Cardiac septum (tissue), 1 donor: ENCODE measurements at places on chromosomes 7 and 10. TPM values are rescaled to one million over a fixed set of nuclear protein-coding genes. Genes with fewer than 3 reads are reported as not detected.

GRCh38 chr7:15820319-15820718 lies 133.8 kb upstream of the MEOX2 start:
- DNase-seq: no peak

The ABCC2 gene
- total RNA-seq: 0.30 TPM

The CPA2 gene
- total RNA-seq: not detected

The CARD11 gene
- total RNA-seq: 0.32 TPM

The SPDYE16 gene
- total RNA-seq: not detected

- no peak for DNase-seq
These were observed 70.9 kb upstream of the MGMT start for GRCh38 chr10:129396021-129396722.
